Hematopoietic multipotent progenitor cell treated with erythropoietin and hydrocortisone succinate and interleukin-3 and kit ligand, for 4 days (in vitro differentiated cells): ENCODE measurements at places on chromosomes 4 and X.

DNA sequence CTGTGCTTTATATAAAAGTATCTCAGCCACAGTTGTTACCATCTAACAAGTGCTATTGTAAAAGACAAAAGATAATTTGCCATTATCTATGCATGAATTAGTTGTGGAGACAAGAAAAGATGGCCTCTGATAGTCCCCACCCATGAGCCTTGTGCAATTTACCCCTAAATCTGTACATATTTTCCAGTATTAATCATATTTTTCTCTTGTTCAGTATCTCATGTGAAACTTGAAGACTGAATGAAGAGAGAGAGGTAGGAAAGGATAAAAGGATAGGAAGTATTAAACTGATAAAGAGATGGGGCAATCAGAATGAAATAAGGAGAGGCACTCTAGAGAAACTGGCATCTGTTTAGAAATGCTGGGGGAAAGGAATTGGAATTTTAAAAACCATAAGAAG lies 3.7 kb downstream of the MYOZ2 start:
- no peak for DNase-seq

GRCh38 chr4:78136109-78137081 lies 79.3 kb downstream of the FRAS1 start:
- no peak for DNase-seq

- DNase-seq, result no peak
Measured at GRCh38 chr4:122909683-122910082, 12.7 kb downstream of the NUDT6 start.

DNA sequence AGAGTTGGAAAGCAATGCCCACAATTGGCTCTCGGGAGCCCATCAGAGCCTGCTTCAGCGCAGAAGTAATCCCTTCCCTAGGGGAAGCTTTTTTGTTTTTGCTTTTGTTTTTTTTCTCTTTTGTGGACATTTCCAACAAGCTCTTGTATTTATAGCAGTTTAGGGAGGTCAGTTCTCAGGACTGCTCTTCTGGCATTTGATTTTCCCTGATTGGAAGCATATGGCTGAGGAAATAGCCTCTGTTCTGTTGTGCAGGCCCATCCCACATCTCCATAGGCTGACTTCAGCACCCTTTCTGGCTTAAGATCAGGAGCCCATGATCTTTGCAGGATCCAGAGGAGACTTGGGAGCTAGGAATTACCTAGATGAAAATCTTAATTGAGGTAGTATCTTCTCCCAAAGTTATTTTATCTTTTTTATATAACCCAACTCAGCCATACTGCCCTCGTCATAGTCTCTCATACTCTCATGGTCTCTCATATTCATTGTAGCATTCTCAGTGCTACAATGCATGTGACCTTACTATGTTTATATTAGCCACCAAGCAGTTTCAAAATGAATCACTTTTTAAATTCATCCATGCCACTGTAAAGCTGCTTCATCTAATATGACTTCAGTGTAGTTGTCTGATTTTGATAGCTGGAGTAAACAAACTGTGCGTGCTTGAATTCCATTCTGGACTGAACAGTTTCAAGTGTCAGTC lies 16.7 kb downstream of the PAGE4 start:
- DNase-seq, result no peak

GRCh38 chr4:78809928-78810835 lies 34.0 kb downstream of the BMP2K start:
- DNase-seq, result peak; percentile 78

DNA sequence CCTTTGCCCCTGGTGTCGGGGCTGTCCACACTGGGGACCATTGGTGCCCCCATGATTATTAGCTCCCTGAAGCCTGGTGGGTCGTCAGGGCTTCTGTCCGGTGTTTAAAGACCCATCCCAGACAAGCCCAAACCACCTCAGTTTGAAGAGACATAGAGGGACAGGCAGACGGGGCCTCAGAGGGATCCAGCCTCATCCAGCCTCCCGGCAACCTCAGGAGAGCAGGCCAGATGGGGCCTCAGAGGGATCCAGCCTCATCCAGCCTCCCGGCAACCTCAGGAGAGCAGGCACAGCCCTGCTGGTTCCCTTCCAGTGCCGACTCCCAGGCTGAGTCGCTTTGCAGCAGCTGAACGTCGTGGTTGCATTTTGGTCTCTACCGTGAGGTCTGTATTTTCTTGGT lies 32.1 kb downstream of the PIGG start:
- DNase-seq, result no peak

- no peak for DNase-seq
Measured at GRCh38 chr4:143294710-143295275, 41.9 kb upstream of the GAB1 start.

DNA sequence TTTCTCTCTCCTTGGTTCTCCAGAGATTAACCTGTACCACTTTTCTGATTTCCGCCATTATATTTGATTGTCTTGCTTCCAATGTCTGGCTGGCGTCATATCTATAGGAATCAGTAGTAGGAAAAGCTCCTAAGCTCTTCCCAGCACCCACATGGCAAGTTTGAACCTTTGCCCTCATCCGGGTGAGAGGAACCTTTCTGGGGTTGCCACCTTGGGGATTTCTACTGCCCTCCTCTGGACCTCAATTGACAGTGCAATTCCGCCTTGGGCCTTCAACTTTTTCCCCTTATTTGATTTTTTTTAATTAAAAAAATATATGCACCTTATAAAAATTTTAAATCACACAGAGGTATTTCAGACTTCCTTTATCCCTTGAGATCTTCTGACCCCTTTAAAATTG lies 2.0 kb upstream of the CXorf66 start:
- peak; percentile 15 for DNase-seq
